Right ventricle myocardium superior (tissue), 1 donor: ENCODE measurements at places on chromosomes 5 and 9.

GRCh38 chr5:72812488-72812887 lies 4.0 kb upstream of the TNPO1 start:
- DNase-seq, result no peak

DNA sequence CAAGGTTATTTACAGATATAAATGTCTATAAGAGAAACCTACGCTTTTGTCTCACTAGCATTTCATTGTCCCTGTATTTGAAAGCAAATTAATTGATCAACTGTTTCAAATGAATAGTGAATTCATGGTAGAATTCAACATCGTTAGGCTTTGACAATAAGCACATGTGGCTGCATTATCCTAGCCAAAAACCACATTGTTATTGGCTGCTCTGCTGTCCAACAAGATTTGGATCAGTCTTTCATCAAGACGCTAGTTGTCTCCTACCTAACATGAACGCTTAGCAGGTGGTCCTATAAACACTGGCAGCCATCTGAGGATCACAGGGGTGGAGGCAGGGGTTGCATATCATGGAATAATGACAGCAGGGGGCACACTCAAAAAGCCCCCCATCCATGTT lies 455.0 kb downstream of the CTNND2 start:
- DNase-seq, result no peak

- DNase-seq, result no peak
Observed at GRCh38 chr9:89525446-89526374, 27.8 kb upstream of the SEMA4D start.

GRCh38 chr5:84017523-84018172 lies 297.0 kb upstream of the HAPLN1 start:
- no peak for DNase-seq

GRCh38 chr5:110951373-110951791 lies 120.1 kb upstream of the TSLP start:
- no peak for DNase-seq

DNA sequence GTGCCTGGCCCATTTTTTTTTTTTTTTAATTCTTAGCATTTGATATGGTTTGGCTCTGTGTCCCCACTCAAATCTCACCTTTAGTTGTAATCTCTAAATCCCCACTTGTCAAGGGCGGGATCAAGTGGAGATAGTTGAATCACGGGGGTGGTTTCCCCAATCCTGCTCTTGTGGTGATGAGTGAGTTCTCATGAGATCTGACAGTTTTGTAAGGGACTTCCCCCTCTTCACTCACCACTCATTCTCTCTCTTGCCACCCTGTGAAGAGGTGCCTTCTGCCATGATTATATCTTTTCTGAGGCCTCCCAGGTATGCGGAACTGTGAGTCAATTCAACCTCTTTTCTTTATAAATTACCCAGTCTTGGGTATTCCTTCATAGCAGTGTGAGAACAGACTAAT lies 27.2 kb downstream of the NDUFAF2 start:
- DNase-seq, result no peak

GRCh38 chr5:14757850-14758249 lies 93.3 kb downstream of the OTULIN start:
- DNase-seq, result no peak

DNA sequence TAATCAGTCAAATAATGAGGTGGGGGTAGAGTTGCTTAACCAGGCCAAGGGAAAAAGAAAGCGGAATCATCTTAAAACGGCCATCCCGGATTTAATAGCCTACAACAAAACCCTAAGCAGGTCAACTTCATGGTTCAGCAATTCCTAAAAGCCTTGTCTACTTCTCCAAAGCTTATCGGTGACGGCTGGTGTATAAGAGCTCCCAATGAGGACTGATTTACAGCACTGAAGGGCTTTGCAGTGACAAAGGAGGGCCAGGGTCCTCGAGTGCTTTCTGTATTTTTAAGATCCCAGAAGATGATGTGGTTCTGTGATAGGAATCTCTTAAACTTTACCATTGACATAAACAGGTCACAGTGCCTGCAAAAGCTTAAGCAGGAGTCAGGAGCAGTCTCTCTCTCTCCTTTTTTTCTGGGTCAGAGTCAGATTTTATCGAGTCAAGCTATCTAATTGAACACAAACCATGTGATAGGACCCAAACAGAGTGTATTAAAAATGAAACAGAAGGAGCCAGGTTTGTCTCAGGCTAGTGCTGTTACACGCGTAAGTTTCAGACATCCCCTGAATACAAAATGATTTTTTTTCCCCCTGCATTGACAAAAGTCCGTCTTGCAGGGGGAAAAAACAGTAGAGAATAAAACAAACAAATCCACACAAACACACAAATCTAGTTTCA lies 663.6 kb upstream of the ZNF608 start:
- DNase-seq, result no peak

- peak; percentile 77 for DNase-seq
Observed at GRCh38 chr5:132456296-132456986, 34.1 kb downstream of the IRF1 start.

DNA sequence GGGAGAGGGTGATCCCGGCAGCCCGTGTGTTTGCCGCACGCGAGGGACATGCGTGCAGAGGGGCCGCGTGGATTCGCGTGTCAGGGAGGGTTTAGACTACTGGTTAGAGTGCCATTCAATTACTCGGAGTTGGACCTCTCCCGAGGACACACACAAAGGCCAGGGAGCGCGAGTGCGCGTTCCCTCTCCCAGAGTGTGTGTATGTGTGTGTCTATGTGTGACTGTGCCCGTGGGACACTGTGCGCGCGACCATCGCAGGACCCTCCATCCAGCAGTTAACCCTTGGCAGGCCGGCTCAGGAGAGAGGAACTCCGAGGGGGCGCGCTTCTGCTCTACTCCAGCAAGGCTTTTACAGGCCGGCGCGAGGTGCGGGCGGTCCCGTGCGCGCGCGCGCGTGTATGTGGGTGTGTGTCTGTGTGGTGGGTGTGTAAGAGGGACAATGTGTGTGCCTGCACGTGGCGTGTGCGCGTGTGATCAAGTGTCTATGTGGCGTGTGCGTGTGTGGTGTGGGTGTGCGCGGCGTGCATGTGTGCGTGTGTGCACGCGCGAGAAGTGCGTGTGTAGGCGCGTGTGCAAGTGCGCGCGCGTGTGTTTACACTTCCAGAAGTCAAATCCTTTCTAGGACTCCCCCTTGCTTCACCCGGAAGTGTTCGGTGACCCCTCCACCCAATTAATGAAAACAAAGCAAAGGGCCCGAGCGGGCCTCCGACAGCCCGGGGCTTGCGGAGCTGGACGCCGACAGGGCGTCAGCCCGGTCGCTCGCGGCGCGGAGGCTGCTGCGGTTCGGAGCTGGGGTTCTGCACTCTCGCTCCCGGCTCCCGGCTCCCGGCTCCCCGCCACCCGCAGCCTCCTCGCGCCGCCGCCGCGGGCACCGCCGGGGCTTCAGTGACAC lies 75.3 kb upstream of the TBCA start:
- DNase-seq, result peak; percentile 52

- DNase-seq, result no peak
Observed at GRCh38 chr9:130658893-130659698, 5.3 kb upstream of the PRDM12 start.

GRCh38 chr9:91734371-91734981 lies 215.6 kb downstream of the ROR2 start:
- DNase-seq, result peak; percentile 85

- DNase-seq, result no peak
Observed at GRCh38 chr9:124980431-124980830, 39.5 kb upstream of the GOLGA1 start.

GRCh38 chr9:92455217-92455616 lies 27.1 kb downstream of the ASPN start:
- no peak for DNase-seq

- DNase-seq, result no peak
Observed at GRCh38 chr5:173868096-173868880, 19.9 kb upstream of the CPEB4 start.

DNA sequence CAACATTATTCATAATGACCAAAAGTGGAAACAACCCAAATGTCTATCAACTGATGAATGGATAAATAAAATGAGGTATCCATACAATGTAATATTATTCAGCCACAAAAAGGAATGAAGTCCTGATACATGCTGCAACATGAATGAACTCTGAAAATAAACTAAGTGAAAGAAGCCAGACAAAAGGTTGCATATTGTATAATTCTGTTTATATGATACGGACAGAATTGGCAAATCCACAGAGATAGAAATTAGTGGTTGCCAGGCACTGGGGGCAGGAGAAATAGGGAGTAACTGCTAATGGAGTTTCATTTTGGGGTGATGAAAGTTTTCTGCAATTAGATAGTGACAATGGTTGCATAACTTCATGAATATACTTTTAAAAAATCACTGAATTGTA lies 47.0 kb downstream of the KIF24 start:
- no peak for DNase-seq

DNA sequence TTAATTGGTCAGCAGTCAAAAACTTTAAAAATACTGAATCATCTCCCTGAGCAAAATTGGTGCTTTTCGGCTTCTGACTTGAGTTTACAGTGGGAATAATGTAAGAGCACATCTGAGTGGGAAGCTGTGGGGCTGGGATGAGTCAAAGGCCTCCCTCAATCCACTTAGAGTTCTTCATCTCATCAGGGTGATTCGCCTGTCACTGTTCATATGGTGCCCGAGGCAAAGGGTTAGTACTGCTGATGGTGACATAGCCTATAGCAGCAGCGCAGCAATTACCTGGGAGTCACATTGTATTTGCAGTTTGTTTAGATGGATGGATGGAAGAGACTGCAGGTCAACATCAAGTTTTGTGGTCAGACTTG lies 113.8 kb upstream of the ZNF608 start:
- DNase-seq, result no peak

- DNase-seq, result no peak
Observed at GRCh38 chr9:93810028-93810971, 144.9 kb downstream of the BARX1 start.

GRCh38 chr9:36609306-36609705 lies 36.6 kb downstream of the MELK start:
- DNase-seq, result no peak

GRCh38 chr5:179132586-179133355 lies 72.6 kb downstream of the ZNF354C start:
- DNase-seq, result no peak

- no peak for DNase-seq
Observed at GRCh38 chr9:111427186-111427585, 57.0 kb downstream of the ECPAS start.

- no peak for DNase-seq
Observed at GRCh38 chr5:90113108-90113507, 296.4 kb downstream of the CETN3 start.

DNA sequence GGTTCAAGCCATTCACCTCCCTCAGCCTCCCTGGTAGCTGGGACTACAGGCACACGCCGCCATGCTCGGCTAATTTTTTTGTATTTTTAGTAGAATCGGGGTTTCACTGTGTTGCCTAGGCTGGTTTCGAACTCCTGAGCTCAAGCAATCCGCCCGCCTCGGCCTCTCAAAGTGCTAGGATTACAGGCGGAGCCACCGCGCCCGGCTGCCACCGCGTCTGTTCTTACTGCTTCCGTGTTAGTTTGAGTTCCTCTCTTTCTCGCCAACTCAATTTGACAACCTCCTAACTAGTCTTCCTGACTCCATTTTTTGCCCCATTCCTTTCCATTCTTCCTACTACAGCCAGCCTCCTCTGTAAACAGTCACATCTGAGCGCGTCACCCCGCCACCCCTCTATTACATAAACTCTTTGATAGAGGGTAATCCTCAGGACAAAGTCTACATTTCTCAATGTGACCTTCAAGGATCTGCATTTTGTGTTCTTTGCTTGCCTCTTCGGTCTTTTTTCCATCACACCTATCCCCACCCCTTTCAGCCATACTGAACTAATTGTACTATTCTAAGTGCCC lies 88.6 kb upstream of the IL6ST start:
- no peak for DNase-seq

DNA sequence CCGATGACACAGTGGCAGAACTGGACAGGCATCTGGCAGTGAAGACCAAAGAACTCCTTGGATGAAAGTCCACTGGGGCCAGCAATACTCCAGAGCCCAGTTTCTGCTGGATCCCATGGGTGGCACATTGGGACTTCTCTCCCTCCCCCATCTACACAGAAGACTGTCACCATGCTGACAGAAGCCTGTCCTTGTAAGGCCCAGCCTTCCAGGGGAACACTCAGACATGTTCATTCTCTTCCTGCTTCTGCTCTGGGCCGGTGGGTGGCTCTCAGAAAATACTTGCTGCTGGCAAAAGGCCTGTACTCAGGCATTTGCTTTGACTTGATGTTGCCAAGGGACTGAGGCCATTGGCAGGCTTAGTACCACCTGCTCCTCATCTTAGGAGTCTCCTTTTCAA lies 48.3 kb upstream of the PTGS1 start:
- DNase-seq, result no peak

DNA sequence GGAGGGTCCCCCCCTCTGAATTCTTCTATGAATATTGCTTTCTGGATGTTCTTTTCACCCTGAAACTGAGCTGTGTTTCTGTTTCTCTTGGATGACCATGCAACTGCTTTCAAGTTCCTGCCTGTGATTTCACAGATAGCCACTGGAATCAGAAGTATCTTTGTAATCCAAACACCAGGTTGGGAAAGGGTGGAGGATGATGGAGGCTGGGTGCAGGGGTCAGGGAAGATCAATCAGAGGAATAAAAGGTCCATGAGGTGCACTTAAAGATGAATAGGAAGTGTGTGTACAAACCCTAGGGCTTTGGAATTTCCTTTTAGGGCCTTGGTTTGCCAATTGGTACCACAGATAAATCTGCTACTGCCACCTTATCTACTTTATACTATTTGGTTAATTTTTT lies 68.2 kb upstream of the AGXT2 start:
- DNase-seq, result no peak

- DNase-seq, result no peak
Observed at GRCh38 chr5:96627792-96628398, 34.3 kb upstream of the CAST start.

GRCh38 chr5:140700177-140701144 lies at the start of gene ZMAT2:
Gene ZMAT2, plus strand, starts transcription at chr5:140700447. Its CDS starts 14 bp downstream, at chr5:140700461.
- peak; percentile 96 for DNase-seq

GRCh38 chr9:22469928-22470544 lies 23.4 kb downstream of the DMRTA1 start:
- DNase-seq, result no peak

GRCh38 chr5:121797681-121798518 lies 53.8 kb upstream of the FTMT start:
- no peak for DNase-seq

DNA sequence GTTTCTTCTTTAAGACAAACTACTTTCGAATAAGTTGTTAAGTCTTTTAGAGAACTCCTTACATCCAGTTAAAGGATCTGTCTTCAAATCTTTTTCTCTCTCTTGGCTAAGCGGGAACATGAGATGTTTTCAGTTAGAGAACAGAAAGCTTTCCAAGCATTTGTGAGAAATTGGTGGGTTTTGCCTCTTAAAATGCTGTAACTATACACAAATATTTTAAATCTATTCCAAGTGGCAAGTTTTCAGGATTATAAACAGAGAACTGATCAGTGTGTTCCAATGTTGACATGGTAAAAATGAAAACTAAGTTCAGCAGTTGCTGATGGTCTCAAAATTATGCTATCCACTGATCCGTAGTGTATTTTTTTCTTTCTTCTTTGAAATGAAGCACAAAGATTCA lies 100.4 kb downstream of the EBF1 start:
- DNase-seq, result no peak

GRCh38 chr5:6905423-6905822 lies 192.2 kb downstream of the TENT4A start:
- peak; percentile 59 for DNase-seq
